ENCODE measurements at places on chromosomes 13 and 19.
A peak's percentile ranks its signal among the peaks of the same experiment; 100 is the strongest.

GRCh38 chr19:45848922-45849321 lies 14.0 kb downstream of the SYMPK start:
- DNase-seq = no peak

- DNase-seq = no peak
Observed at GRCh38 chr19:5913739-5914357, at the start of gene CAPS. TSS of gene CAPS (plus strand) at chr19:5914254. CDS start at chr19:5914407, 153 bp downstream.

DNA sequence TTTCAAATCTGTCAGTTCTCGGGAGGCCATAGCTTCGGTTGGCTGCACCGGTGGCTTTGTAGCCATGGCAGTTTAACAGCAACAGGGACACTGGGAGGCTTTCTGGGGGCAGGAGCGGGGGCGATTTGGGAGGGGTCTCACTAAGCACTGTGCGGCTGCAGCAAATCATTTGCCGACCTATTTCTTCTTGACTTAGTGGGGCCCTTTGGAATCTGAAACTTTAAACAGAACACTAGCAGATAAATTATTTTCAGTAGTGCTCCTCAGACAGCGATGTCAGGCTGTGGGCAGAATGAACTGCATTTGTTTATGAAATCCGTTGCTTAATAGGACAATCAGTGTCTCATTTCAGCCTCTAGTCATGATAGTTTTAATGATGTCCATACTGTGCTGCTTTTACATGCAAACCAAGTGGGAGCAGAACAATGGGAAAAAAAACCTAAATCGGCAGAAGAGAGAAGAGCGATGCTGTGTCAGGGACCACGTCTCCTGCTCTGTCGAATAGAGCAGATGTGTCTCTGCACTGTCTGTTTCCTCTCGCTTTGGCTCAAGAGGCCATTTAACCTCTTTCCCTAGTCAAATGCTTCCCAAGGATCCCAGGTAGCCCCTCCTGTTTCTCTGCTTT lies 211.9 kb downstream of the OLFM4 start:
- no peak for DNase-seq

- DNase-seq = peak; percentile 61
Observed at GRCh38 chr19:7926021-7926726, at the start of gene CTXN1. TSS of gene CTXN1 (minus strand) at chr19:7926135. CDS start at chr19:7925538, 597 bp downstream.
